ENCODE measurements at places on chromosomes 2 and 18.

- DNase-seq: no peak
These were observed 214.6 kb upstream of the DTNA start for GRCh38 chr18:34495506-34495905.

DNA sequence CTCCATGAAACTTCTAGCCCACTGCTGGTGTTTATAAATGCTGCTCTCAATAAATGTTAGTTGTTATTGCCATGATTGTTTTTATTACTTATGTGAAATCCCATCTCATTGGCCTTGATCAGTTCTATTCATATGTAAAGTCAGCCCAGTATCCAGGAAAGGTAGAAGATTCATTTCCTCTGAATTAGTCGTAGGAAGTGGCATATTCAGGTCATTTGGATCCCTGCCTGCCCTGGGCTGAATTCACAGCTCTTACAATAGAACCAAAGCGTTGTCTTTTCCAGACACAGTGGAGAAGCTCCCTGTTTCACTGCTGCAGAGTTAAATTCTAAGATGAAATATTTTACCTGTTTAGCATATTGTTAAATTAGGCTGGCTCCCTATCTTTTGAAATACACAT lies 70.3 kb downstream of the MAIP1 start:
- DNase-seq: no peak

DNA sequence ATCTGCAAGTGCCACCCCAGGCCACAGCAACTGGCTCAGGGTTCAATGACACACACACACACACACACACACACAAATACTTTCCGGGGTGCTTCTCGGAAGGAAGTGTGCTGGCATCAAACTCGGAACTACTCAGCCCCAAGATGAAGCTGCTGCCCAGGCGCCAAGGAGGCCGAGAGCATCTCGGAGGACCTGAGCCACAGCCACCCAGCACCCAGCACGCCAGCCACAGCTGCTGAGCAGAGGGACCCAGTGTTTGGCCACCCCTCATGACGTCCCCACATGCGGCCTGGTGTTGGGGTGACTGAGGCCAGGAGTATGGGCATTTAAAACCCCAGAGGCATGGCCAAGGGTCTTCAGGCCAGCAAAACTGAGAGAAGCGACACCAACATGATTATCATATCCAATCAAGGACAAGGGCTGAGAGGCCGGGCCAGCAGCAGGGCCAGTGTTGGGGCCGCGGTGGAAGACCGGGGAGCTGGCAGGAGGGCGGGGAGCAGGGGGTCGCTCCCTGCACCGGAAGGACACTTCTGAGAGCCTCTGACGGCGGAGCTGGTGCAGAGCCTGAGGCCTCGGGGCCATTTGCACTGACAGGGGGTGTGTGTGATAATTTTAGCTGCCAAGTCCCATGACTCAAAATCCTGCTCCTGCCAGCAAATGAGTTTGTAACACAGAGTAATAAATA lies 61.8 kb downstream of the BIN1 start:
- no peak for DNase-seq

DNA sequence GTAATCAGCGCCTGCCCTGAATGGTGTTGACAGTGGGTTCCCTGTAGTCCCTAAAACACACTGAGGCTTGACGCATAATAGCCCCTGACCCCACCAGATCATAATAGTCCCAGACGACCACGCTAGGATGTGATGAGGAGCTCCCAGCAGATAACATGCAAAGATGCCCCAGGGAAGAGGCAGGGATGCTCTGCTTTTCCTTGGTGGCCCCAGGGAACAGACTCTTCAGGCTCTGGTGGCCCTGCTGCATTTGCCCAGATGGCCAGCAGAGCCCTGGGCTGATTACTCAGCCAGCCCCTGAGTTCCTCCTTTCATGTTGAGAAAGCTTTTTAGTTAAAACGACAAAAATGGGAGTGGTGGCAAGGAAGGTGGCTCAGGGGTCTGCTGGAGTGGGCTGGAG lies 5.9 kb upstream of the NCKAP5 start:
- DNase-seq: no peak

GRCh38 chr2:145066151-145066661 lies 546.3 kb upstream of the ZEB2 start:
- no peak for DNase-seq

DNA sequence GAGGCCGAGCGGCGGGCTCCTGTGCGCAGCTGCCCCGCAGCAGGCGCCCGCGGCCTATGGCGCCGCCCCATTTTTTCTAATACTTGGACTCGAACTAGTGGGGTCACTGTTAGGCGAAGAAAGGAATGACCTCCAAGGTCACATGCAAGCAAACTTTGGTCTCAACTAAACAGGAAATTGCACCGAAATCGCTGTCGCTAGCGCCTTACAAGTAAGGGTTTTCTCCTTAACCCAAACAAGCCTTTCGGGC lies 339 bp downstream of the ACAA2 start:
- no peak for DNase-seq

- no peak for DNase-seq
These were observed 96.2 kb upstream of the SNTG2 start for GRCh38 chr2:854460-854859.

- DNase-seq: no peak
These were observed 79.4 kb downstream of the SPRED2 start for GRCh38 chr2:65353046-65353445.

- DNase-seq: no peak
These were observed 10.8 kb upstream of the LYPD6B start for GRCh38 chr2:149027590-149028250.

DNA sequence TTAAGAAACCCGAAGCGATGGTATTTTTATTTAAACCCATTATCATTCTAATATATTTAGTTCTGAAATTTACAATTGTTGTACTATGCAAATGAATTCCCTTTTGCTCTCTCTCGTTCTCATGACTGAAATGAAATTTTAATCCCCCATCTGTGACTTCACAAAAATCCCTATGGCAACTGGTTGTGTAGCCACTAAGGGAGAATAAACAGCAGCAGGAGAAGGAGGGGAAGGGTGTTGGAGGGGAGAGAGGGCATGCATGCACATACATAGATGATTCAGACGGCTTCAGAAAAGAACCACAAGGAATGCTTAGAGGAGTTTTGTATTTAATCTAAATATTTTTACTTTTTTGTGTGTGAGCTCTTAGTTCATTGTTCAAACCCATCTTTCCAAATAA lies 36.8 kb downstream of the CPS1 start:
- DNase-seq: no peak

DNA sequence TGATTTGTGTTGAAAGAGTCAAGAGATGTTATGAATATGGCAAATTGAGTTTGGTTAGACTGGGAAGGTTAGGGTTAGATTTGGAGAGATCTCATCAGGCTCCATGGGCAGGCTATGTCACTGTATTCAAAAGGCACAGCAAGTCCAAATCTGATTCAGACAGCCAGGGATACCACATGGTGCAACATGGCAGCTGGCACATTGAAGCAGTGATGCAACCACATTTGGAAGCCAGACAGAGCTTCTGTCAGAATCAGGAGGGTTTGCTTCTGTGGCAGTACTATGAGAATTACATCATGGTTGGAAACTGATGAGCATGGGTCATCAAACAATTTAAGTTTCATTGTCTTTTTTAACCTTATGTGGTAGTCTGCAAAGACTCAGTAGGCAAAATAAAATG lies 772.2 kb downstream of the SUCLG1 start:
- DNase-seq: no peak

DNA sequence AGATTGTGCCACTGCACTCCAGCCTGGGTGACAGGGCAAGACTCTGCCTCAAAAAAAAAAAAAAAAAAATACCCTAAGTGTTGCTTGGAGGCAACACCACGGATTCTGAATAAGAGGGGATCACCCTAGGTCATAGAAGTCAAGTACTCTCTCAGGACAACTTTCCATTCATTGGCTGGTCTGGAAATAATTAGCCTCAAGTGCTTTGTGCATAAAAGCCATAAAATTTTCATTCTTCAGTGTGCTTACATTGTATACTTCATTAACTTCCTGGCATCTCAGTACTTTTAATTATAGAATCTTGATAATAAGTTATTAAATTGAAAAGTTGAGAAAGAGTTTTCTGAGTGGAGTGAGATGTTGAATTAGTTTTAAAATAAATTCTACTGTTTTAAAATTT lies 876.1 kb upstream of the FAM98A start:
- DNase-seq: no peak

DNA sequence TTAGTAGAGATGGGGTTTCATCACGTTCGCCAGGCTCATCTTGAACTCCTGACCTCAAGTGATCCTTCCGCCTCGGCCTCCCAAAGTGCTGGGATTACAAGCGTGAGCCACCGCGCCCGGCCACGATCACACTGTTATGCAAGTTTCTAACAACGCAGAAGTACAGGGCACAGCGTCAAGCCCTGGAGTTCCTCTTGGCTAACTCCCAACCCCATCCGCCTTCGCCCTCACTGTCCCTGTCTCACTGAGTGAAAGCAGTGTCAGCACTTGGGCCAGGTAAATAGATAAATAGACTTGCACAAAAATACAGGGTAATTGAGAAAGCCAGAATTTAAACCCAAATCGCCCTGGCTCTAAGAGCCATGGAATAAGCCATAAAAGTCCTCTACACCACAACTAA lies 111.7 kb downstream of the ACVR1 start:
- DNase-seq: no peak

DNA sequence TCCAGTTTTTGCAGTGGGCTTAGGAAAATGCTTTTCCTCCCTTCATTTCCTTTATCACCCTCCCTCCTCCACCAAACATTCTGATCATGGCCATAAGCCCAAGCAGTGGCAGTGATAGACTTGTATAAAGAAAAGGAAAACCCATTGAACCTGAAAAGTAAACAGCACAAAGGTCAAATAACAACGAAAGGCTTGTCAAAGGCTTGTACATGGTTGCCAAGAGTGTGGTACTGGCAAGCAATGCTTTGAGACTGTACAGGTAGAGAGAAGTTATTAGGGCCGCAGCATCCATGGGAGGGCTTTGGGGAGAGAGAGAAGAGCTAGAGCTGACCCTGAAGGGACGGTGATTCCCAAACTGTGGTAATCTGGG lies 2.1 kb upstream of the VWA3B start:
- DNase-seq: no peak

DNA sequence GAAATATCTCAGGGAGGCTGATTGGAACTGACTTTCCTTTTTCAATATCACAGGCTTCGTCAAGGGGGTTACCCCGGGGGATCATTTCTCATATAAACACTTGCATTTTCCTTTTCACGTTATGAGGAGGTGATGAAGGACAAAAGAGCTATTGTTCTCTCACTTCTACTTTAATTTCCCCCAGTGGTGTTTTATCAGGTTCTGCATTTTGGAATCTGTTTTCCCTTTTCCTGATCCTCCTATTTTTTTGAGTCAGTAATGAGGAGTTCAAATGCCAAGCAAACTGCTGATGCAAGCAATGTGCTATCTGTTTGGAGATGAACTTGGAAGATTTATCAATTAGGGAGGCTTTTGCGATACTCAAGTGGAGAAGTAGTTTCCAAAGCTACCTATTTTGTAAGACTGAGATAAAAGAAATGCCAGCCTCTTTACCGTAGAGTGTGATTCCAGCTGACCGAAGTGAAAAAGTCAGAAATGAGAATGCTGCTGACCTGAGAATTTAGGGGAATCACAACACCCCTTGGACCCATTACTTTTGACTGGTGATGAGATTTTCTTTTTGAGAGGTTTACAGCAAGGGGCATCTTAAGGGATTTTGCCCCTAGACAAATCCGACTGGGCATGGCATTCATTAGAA lies 556.0 kb downstream of the RNF144A start:
- DNase-seq: no peak

- DNase-seq: no peak
These were observed 12.0 kb downstream of the SIX3 start for GRCh38 chr2:44953499-44953883.

GRCh38 chr2:119327431-119327830 lies 39.2 kb downstream of the C2orf76 start:
- no peak for DNase-seq

DNA sequence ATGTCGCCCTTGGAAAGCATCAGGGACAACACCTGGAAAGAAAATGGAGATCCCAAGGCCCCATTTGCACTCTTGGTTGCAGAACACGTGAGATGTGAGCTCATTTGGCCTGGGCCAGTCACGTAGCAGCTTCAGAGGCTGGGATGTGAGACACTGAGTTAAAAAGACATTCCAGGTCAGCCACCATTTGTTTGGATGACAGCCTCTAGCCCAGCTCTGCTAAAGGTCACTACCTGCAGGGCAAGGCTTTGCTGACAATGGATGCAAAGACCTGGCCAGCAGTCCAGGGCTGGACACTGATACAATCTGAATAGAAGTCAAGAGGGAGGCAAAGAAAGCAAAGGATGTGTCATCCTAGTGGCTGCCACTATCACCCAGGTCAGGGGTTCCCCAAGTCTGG lies 83.9 kb upstream of the LRPPRC start:
- DNase-seq: no peak

DNA sequence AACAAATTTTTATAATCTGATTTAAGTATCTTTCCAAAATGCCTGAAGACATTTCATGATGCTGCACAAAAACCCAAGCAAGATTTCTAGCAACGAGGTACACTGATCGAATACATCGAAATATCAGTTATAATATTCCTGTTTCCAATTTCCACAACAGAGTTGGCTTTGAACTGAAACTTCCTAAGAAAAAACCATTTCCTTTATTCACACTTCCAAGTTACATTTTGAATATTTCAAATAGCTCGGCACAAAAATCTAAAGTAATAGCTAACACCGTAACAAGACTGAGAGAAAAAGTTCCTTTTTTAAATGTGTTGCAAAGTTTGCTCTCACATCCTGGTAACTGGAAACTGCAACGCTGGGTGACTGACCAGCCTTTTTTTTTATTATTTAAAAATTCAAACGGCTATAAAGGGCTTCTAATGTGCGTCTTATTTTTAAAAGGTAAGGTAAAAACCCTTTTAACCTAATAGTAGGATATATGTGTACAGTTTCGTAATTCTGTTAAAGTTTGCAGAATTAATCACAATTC lies 1.7 kb downstream of the HNRNPLL start:
- no peak for DNase-seq

DNA sequence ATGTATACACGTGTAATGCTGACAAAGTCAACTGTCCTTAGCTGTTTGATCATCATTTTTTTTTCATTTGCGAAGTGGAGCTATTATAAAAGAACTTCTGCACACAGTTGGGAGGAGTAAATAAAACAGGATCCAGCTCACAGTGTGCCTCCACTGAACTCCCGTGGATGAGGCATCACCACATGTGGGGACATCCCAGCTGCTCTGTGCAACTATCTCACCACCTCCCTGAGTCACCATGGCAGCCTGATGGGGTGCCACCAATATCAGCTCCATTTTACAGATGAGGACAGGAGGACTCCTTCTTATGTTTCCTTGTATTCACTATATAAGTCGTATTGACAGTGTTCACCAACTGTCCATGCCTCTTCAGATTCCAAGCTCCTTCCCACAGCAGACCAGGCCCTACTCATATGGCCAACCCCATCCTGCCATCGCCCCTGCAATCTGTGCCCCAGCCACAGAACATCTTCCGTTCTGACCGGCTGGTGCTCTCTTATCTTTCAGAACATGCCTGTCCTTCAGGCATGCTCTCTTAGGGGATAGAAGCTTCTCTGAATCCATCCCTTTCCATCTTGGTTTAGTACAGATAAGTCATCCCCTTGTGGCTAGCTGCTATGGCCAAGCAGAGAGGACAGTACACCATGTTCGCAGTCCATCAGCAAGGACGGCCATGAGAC lies 288.1 kb downstream of the RNF144A start:
- DNase-seq: no peak

Data from D721Med (cell line).